ENCODE measurements at places on chromosomes 6 and 20.

DNA sequence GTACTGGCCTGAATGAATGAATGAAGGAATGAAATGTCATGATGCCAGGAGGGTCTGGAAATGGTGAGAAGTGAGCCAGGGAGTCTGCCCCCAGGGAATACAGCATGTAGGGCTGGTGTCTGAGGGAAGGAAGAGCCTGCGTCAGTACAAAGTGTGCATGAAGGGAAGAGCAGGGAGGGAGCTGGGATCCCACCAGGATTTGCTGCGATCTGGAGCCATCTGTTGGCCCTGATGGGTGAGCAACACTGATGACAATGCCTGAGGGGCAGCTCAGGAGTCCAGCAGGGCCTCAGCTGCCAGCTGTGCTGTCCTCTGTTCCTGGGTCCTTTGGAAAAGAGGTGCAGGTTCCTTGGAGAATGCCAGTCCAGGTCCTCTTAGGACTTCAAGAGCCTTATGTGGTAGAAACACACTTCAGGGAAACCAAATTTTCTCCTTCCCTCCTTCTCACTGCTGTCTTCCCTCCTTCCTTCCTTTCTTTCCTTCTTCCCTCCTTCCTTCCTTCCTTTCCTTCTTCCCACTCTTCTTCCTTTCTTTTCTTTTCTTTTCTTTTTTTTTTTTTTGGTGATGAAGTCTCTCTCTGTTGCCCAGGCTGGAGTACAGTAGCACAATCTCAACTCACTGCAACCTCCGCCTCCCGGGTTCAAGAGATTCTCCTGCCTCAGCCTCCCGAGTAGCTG is 11.5 kb downstream of the BPI start:
- no peak for DNase-seq

DNA sequence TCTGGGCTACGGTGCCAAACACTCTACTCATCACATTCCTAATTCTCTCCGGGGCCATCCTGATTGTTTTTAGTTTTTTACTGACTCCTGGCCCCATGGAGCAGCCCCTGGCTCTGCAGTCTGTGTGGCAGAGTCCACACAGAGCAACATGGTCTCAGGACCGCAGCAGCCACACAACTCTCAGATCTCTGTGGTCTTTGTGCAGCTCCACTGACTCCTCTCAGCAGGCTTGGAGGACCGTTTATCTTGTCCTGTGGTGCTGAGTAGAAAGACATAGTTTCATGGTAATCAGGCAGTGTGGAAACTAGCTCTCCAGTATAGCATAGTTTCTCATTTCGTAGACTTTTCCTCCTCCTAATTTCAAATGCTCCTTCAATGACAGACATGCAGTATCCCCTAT is 168.4 kb downstream of the EDN1 start:
- no peak for DNase-seq

DNA sequence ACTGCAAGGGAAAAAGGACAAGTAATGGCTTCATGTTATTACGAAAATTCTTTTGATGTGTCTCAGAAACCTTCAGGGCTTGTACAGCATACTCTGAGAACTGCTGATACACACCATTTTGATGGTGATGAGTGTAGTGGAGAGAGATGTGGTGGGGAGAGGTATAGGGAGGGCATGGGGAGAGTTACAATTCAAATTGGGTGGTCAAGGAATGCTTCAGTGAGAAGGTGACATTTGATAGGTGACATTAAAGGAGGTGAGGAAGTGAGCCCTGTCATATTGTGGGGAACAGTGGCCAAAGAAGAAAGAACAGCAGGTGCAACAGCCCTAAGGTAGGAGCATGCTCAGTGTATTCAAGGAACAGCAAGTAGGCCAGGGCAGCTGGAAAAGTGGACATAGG is 318.9 kb downstream of the CLIC5 start:
- DNase-seq: no peak

- DNase-seq: no peak
Observed at GRCh38 chr20:36217226-36217625, 19.1 kb upstream of the AAR2 start.

- no peak for DNase-seq
Observed at GRCh38 chr6:56649053-56649769, 6.5 kb upstream of the DST start.

DNA sequence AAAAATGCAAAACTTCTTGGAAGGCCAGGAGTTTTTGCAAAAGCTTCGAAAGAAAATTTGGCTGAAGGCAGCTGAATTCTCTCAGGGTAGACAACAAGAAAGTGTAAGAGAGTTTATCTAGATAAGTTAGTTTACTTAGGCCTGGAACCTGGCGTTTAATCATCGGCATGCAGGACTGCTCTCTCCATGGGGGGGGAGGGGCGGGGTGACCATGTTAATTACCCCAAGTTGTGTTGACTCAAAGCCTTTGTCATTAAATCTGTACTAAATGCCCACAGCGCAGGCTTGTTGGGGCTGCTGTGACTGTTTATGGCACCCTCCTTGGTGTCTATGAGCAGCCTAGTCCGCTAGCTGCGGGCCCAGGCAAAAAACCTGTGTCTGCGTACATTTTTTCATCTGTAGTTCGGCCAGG is 20.1 kb upstream of the ZNF451 start:
- no peak for DNase-seq

DNA sequence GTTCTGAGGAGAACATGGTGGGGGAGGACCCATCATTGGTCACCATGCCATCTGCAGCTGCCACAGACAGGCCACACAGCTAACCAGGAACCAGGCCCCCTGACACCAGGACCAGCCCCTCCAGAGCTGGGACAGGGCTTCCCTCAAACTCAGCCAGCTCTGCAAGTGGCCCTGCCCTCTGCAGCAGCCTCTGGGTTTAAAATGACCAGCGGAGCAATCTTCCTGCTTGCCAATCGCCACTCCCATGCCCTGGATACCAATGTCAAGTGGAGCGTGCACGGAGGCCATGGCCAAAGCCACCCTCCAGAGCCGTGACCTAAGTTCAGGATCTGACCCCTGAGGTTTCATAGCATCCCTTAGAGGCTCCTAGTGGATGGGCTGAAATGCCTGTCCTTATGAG is 199.4 kb downstream of the SYNDIG1 start:
- no peak for DNase-seq

- DNase-seq: no peak
Observed at GRCh38 chr6:41442800-41443501, 103.2 kb upstream of the FOXP4 start.

DNA sequence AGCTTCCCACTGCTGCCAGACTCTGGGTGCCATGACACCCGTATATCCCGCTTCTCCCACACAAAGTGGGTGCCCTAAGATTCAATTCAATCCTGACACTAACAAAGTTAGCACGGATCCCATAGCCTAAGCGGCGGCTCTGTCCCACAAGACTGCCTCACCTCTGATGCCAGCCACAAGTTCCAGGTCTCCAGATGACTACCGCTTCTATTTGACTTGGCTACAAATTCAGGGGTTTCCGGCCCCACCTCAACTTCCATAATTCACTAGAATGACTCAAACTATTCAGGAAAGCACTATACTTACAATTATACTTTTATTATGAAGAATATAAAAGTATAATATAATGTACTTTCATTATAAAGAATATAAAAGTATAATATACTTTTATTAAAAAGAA is 24.8 kb upstream of the SLC22A23 start:
- DNase-seq: no peak

- DNase-seq: no peak
Observed at GRCh38 chr6:70549327-70549726, 17.4 kb upstream of the SDHAF4 start.

- no peak for DNase-seq
Observed at GRCh38 chr20:39106791-39107190, 144.6 kb downstream of the DHX35 start.

DNA sequence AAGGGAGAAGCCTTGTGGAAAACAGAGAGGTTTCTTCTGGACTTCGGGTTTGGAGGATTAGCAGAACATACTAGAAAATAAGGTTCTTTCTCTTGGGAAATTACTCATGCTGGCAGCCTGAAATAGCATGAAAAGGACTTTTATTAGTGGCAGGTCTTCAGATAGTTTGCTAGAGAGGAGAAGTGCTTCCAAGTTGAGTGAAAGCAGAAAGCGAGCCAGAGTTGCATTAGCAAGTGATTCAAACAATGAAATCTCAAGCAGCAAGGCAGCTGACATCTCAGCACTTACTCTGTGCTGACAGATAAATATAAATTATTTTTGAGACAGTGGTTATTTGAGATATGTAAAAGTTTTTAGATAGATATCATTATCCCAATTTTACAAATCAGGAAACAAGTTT is 91.9 kb downstream of the PLCB4 start:
- no peak for DNase-seq

GRCh38 chr6:130913120-130913519 is 85.9 kb downstream of the SMLR1 start:
- DNase-seq: no peak

GRCh38 chr20:51484141-51484815 is 58.2 kb downstream of the NFATC2 start:
- DNase-seq: no peak

GRCh38 chr6:169510871-169511270 is 191.0 kb downstream of the WDR27 start:
- no peak for DNase-seq
